Stimulated activated CD4-positive, alpha-beta T cell treated with anti-CD3 and anti-CD28 coated beads, Interleukin-4, amount 100 ng/mL, for 1 hour (primary cell): ENCODE measurements at places on chromosomes 4 and X.

GRCh38 chr4:79638735-79639134 lies 230.7 kb upstream of the GK2 start:
- no peak for DNase-seq

DNA sequence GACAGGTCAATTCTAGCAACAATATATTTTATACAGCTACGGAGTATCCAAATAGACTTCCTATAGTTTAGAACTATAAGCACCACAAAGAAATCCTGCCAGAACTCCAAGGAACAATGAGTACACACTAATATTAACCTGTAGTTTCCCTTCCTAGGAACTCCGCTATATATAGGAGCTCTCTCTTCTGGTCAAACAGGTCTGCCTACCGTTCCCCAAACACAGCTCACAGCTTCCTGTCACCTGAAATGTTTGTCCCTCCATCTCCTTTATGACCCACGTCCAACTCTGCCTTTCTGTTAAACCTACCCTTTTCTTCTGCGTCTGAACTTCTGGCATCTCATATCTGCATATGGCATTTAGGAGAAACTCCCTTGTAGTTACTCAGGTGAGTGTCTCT lies 10.5 kb upstream of the GJB1 start:
- no peak for DNase-seq

DNA sequence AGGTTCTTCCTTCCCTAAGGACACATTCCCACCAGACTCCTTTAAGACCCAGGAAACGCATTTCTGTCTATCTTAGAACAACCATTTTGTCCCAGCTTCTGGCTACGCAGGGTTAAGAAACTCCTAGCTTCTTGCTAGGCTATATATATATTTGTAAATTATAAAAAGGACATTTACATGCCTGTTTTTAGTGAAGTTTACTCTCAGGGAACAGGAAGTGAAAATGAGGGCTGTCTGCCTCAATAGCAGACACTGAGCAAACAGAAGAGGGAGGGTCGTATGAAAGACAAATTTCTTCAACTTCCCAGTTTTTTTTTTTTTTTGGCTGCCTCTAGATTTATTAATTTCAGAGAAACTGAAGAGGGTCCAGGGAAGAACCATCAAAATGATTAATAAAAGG lies 9.3 kb upstream of the FRMPD3 start:
- DNase-seq, result no peak

DNA sequence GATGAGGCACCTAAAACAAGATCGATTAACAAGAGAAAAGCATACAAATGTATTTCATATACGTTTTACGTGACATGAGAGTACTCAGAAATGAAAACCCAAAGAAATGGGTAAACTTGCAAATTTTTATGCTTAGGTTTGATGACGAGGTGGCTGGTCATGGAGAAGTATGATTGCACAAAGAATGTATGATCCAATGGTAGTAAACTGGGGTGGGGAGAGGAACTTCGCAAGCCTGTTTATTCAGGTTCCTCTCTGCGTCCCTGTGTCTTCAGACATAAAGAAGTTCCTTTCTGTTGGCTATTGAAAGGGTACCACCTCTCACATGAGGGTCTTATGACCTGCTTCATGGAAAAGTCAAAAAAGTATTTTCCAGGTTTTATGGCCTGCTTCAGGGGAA lies 309.2 kb downstream of the BCOR start:
- DNase-seq, result no peak

DNA sequence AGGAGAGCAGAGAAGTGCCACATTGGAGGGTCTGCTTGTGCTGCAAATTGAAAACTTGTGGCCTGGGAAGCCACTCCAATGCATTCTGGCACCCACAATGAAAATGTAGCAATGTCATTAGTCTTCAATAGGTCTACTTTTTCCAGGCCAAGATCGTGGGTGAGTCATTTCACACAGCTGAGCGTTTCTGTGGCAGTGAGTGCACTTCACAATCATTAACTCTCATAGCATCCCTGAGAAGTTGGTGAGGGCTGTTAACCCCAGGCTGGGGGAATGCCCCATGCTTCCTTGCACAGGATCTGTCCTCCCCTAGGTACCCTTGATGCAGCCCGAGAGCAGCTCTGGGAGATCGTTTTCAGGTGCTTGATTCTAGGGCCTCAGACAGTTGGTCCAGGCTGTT lies 196.8 kb upstream of the ATP6AP2 start:
- no peak for DNase-seq

DNA sequence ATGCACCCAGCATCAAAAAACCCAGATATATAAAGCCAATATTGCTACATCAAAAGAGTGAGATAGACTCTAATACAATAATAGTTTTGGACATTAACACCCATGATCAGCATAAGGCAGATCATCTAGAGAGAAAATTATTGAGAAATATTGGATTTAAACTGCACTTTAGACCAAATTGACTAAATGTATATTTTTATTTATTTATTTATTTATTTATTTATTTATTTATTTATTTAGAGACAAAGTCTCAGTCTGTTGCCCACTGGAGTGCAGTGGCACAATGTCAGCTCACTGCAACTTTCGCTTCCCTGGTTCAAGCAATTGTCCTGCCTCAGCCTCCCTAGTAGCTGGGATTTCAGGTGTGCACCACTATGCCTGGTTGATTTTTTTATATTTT lies 193.0 kb downstream of the KLHL4 start:
- DNase-seq, result no peak

GRCh38 chrX:136061696-136062095 lies 76.5 kb downstream of the SLC9A6 start:
- no peak for DNase-seq

GRCh38 chr4:61995717-61996340 lies 795.7 kb downstream of the ADGRL3 start:
- no peak for DNase-seq

GRCh38 chrX:146186540-146186939 lies 368.9 kb downstream of the SLITRK2 start:
- no peak for DNase-seq

DNA sequence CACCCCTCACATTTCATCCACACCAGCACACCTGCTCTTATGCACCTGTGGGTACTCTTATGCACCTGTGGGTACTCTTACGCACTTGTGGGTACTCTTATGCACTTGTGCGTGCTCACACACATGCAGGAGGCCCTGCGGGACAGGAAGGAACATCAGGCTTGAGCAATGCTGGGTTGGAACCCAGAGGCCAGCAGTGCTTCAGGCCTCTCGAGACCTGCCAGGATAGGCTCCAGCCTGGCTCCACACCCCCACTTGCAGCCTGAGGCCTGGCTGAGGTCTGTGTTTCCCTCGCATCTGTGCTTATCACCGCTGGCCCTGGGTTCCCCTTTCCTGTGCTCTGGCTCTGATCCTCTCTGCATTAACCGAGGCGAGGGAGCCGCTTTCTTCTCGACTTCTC lies 34.7 kb downstream of the SORCS2 start:
- DNase-seq, result no peak
